ENCODE measurements at places on chromosomes 12 and 14.

DNA sequence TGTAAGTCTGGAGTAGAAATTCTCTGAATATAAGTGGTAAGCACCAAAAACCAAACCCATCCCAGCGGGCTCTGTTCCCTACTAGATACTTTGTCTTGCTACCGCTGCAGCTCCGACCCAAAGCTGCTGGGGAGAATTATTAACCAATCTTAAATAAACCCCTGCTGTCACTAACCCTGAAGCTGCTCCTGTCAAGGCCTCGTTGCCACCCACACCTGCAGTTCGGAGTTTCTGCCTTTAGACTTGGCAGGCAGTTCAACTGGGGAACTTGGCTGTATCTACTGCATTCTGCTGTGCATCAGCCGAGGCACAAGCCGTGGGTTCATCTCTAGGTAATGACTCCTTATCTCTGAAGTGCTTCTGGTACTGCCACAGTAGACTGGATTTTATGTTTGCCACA, 55.5 kb downstream of the PPM1A start:
- DNase-seq = no peak

GRCh38 chr14:105476097-105476830, 1.6 kb downstream of the CRIP2 start:
- DNase-seq = no peak

DNA sequence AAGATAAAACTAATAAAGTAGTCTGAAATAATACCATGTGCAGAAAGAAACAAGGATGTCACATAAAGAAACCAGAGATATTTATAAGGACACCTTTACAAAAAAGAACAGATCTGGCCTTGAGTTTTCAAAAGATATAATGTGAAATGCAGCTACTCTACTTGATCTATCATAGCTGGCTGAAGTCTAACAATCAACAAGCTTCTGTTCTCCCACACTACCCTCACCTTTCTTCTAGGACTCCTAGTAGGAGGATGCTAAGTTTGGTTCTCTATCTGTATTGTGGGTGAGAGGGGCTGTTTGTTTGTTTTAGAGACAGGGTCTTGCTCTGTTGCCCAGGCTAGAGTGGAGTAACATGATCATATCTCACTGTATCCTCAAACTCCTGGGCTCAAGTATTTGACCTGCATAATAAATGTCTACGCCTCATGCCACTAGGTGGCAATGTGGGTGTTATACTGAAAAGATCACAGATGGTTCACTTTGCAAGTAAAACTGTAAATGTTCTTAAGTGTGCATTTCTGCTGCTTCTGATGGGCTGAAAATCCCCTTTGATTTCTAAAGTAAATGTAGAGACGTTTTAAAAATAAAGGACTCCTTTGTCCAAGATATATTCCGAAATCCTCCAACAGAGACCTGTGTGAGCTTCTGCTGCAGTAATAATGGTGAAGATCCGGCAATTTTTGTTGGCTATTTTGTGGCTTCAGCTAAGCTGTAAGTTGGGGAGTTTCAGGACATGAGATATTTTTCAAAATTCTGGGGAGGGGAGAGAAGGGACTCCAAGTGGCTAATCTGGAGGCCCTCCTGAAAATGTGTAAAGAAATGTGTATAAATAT, 269.3 kb downstream of the DAD1 start:
- peak; percentile 62 for DNase-seq

- no peak for DNase-seq
Observed at GRCh38 chr14:33949411-33949893, 1.4 kb downstream of the EGLN3 start.

Data from smooth muscle cell of the brain vasculature (primary cell).